Thoracic aorta (tissue), 2 donors: ENCODE measurements at places on chromosomes 11 and 22. TPM values are rescaled to one million over a fixed set of nuclear protein-coding genes. Genes with fewer than 3 reads are reported as not detected.

The ADAMTS8 gene
- 5.3 TPM for total RNA-seq

DNA sequence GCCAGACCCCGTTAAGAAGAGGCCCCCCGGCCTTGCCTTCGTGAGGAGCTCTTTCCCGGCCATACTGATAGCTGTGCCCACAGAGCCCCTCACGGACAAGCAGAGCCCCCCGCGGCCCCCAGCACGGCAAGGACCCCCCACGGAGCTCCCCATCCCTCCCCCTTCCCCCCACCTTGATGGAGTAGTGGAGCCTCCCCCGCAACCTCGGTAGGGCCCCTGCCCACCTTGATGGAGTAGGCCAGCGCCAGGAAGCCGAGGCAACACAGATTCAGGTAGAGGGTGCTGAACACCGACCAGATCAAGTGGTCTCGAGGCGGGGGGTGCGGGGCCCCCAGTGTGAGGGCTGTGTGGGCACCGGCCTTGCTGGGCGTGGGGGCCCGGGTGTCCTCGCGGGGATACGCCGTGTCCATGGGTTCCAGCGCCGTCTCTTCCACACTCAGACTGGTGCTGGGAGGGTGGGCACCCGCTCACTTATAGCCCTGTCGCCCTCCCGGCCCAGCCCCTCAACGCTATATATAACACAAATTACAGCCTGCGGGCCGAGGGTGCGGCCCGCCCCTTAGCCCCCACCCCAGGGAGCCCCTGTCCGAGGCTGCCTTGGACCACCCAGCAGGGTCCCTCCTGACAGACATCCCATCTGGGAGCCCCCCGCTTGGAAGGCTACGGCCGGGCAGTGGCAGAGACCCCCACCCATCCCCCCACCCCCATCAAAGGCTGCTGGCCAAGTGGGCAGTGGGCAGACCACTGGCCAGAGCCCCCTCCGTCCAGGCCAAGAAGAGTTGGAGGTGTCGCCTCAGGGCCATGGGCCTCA, at the start of gene IFITM5:
Gene IFITM5, minus strand, starts transcription at position 446 of the 811 bp plus-strand sequence. Its CDS starts 36 bp downstream, at position 410.
- no peaks in the 10 kb centered on the region for H3K36me3 ChIP-seq
- DNase-seq, result no peak
- no peaks in the 10 kb centered on the region for H3K4me1 ChIP-seq
- H3K27me3 ChIP-seq, result no peaks in the 10 kb centered on the region
- H3K27ac ChIP-seq, result no peak within 1 kb of the TSS
- no peak within 1 kb of the TSS for H3K4me3 ChIP-seq

The SCN2B gene
- total RNA-seq, result 0.07 TPM

DNA sequence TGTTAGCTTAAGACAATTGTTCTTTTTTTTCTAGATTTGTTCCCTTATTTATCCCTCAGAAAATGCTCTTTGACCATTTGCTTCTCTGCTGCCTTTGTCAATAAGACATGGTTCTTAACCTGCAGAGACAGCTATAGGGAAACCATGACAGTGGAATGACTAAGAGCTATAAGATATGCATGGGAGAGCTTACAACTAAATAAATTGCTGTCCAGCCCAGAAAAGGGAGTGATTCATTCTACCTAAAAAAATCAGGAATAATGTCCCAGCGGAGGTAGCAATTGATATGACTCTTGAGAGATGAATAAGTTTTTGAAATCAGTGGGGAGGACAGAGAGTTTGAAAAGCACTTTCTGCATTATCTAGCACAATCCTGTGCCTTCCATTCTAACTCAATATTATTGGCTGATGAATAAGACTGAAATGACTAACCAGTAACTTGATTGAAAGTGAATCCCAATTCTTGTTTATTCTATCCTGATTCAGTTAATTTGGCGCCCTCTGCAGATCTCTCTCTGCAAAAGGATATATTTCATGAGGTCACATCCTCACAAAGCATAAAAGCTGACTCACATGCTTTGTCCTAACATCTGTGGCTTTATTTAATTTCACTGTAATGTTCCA, 680.5 kb upstream of the API5 start:
- H3K27me3 ChIP-seq, result no peaks in the 10 kb centered on the region
- H3K4me1 ChIP-seq, result no peaks in the 10 kb centered on the region
- DNase-seq, result no peak
- no peak overlapping the region for H3K27ac ChIP-seq
- no peak overlapping the region for H3K4me3 ChIP-seq

GRCh38 chr11:86458294-86459001, 83.8 kb downstream of the CCDC81 start:
- no peaks in the 10 kb centered on the region for H3K27me3 ChIP-seq
- no peak overlapping the region for H3K27ac ChIP-seq
- DNase-seq, result no peak
- peaks cover 8% of the 10 kb centered on the region for H3K4me1 ChIP-seq
- H3K36me3 ChIP-seq, result no peaks in the 10 kb centered on the region
- no peak overlapping the region for H3K4me3 ChIP-seq

GRCh38 chr11:95291946-95292345, 60.9 kb upstream of the SESN3 start:
- H3K4me3 ChIP-seq, result no peak overlapping the region
- no peak for DNase-seq
- no peaks in the 10 kb centered on the region for H3K36me3 ChIP-seq
- H3K27ac ChIP-seq, result no peak overlapping the region
- H3K4me1 ChIP-seq, result no peaks in the 10 kb centered on the region

DNA sequence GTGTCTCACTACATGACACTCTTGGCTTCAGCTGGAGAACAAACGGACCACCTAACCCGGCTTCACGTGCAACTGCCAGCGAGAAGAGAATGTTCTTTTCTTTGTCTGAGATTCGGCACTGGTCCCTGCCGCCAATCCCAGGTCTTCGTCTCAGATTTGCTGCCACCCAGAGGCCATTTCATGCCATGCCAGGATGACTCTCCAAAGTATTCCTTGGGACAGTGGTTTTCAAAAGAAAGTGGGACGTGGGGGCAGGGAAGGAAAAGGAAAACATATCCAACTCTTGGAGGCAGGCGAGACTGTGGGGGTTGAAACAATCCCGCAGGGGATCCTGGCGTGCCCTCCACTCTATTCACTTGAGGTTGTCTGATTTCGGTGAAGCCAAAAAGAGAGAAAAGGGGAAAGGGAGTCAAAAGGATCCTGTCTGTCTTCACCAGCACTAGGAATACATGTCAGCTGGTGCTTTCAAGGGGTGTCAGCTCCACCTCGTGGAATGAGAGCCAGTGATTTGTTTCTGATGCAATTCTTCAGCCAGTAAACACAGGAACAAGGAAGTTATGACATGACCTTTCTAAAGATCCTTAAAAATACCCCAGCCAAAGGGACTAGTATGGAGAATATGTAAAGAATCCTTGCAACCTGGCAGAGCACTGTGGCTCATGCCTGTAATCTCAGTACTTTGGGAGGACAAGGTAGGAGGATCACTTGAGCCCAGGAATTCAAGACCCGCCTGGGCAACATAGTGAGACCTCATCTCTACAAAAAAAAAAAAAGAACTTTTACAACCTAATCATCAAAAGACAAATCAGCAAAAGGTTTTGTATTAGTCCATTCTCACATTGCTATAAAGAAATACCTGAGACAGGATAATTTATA, 41.0 kb upstream of the APLNR start:
- H3K4me3 ChIP-seq, result peak overlapping the region; percentile 25
- H3K27ac ChIP-seq, result no peak overlapping the region
- no peaks in the 10 kb centered on the region for H3K36me3 ChIP-seq
- DNase-seq, result peak; percentile 32

The IL18BP gene
- 20.2 TPM for total RNA-seq

DNA sequence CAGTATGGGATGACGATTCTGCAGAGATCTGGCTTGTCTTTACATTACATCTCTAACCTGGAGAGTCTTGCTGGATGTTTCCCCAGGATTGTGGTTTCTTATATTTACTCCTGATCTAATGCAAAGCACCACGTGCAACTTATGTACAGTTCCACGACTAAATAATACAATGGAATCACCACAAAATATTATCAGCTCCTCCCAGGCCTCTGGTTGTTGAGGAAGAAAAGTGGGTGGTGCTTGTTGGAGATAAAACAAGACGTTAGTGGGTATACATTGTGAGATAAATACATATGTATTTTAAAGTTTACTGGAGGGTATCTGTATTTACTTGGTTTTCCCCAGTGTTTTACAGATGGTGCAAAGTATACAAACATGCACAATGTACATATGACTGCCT, 569.7 kb downstream of the NTM start:
- DNase-seq, result no peak
- no peaks in the 10 kb centered on the region for H3K27me3 ChIP-seq
- no peaks in the 10 kb centered on the region for H3K36me3 ChIP-seq
- H3K4me3 ChIP-seq, result no peak overlapping the region
- no peaks in the 10 kb centered on the region for H3K4me1 ChIP-seq
- no peak overlapping the region for H3K27ac ChIP-seq

The MS4A14 gene
- total RNA-seq, result 6.3 TPM

DNA sequence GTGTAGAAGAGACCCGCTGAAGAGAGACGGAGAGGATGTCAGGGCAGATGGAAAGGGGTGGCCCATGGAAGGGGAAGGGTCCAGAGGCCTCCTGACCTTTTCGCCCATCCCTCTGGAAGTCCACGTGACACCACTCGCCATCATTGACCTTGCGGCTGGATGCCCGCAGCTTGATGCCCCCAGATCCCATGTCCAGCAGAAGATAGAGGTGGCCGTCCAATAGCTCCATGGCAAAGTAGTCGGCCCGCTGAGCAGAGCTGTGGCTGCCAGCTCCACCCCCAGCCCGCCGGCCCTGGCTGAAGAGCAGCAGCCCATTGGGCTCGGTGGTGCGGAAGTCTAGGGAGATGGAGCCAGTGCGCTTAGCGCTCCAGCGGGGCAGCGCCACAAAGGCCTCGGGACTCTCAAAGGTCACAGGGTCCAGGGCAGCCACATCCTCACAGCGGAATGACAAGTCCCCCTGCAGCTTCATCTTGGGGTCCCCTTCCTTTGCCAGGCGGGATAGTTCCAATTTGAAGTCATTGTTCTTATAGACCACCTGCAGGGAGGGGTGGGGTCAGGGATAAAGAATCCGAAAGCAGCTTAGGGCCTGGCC, 55.7 kb downstream of the NRXN2 start:
- no peak for DNase-seq
- H3K4me1 ChIP-seq, result no peaks in the 10 kb centered on the region
- no peak overlapping the region for H3K4me3 ChIP-seq
- no peak overlapping the region for H3K27ac ChIP-seq

DNA sequence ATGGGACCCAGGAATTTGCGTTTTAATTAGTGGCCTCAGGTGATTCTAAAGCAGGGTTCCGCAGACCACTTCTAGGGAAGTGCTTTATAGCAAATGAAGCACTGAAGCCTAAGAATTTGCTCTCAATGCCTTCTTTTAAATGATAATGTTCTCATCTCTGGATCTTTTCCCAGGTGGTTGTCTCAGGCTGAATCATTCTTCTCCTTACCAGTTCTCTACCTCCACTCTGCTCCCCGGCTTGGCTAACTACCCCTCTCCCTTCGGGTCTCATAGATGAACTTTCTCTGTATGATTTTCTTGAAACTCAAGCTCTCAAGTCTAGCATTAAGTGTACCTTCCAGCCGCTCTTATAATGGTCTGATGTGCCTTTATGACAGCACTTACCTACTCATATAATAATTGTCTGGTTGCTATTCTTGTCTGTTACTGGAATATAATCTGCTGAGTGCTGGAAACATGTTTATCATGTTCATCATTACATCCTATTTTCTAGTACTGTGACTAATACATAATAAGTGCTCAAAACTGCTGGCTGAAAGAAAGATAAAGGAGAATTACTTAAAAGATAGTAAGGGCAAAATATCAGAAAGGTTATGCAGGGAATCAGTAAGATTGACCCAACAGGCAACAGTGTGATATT, 195.9 kb upstream of the SESN3 start:
- no peaks in the 10 kb centered on the region for H3K27me3 ChIP-seq
- H3K4me3 ChIP-seq, result no peak overlapping the region
- H3K36me3 ChIP-seq, result no peaks in the 10 kb centered on the region
- no peaks in the 10 kb centered on the region for H3K4me1 ChIP-seq

The KCTD14 gene
- 5.6 TPM for total RNA-seq

The APOL1 gene
- total RNA-seq, result 40.1 TPM
